ENCODE measurements at places on chromosomes 5 and 9.

GRCh38 chr5:131302506-131302905 is 38.7 kb downstream of the CDC42SE2 start:
- DNase-seq = no peak

DNA sequence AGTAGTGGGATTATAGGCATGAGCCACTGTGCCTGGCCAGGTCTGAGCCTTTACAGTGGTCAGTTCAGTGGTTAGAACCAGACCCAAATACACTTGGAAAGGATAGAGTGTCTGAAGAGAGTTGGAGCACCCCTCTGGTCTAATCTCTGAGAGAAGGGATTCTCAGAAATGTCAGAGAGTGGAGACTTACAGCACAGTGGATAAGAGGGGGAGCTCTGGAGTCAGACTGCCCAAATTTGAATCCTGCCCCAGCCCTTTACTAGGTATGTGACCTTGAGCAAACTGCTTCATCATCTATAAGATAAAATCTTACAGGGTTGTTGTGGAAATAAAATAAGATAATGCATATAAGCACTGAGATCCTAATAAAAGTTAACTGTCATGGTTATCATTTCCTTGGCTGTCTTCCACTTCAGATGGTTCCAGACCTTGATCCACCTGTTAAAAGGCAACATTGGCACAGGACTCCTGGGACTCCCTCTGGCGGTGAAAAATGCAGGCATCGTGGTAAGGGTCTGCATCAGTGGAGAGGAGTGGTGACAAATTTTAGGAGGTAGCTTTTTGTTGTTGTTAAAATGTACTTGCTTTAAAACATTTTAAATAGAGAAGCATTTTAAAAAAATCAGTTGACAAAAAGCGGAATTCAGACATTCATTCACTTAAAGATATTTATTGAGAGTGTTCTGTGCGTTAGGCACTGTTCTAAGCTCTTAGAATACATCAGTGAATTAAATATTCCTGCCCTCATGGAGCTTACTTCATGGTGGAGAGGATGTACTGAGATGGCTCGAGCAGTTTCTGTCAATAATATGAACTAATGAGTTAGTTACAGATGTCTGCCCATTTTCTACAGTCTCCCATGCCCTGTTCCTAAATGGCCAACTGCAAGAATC is 16.0 kb downstream of the SLC36A1 start:
- no peak for DNase-seq

GRCh38 chr5:88670461-88670860 is 212.5 kb downstream of the MEF2C start:
- peak; percentile 10 for DNase-seq

- no peak for DNase-seq
Observed at GRCh38 chr5:167661605-167662004, 629.8 kb upstream of the WWC1 start.

- DNase-seq = no peak
Observed at GRCh38 chr5:58165152-58165551, 294.7 kb downstream of the PLK2 start.

DNA sequence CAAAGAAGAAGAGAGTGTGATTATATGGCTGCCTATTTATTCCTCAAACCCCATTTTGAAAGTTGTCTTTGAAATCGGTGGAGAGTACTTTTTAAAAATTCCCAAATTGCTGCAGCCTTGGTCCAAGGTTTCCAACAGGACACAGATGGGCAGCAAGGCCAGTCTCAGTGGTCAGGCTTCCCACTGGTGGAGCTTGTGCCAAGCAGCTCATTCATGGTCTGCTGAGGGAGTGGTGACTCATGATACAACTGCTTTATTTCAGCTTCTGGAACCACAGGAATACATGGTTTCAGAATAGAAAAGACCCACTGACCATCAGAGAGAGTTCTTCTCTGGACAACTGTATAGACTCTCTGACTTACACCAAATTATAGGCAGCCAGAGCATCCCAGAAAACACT is 673.1 kb upstream of the KLF4 start:
- peak; percentile 88 for DNase-seq

- no peak for DNase-seq
Observed at GRCh38 chr5:32202394-32202793, 28.3 kb upstream of the GOLPH3 start.

GRCh38 chr9:81801190-81801589 is 111.8 kb upstream of the TLE1 start:
- peak; percentile 82 for DNase-seq

DNA sequence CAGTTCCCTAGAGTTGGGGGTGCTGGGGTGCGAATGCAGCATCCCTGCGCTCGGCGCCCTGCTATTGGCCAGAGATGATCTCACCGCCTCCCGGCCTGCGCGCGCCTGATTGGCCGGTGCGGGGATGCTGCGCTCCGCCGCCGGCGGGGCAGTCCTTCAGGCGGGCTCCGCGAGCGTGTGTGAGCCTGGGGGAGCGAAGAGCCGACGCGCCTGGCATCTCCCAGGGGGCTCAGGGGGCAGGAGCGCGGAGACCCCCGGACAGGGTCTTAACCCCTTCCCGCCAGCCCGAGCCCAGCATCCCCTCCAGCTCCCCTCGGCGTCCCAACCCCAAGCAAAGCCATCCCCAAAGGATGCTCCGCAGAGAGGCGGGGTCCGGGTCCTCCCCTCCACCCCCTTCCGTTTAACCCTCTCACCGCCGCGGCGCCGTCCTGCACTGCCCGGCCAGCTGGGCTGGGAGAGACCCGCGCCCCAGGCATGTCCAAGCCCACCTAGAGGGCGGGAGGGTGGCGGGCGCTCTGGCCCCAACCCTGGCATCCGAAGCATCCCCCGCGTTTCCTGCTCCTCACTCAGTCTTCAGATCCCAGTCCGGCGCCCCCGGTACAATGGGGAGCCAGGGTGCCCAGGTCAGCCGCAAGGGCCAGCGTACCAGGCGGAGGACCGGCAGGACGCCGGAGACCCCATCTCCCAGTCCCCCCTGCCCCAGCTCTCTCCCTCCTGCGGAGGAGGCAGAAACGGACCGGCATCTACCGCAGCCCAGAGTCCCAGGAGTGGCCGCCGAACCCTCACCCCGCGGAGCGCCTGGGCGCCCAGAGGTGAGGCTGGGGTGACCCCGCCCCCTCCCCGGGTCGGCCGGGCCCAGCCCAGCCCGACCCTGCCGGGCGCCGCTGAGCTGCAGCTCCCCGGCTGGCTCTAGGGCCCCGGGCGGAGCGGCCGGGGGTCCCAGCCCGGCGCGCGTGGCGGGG is 19.3 kb upstream of the TOR2A start:
- DNase-seq = no peak

- DNase-seq = no peak
Observed at GRCh38 chr9:27059907-27060306, 49.1 kb upstream of the TEK start.

- peak; percentile 76 for DNase-seq
Observed at GRCh38 chr5:167819406-167819805, 472.0 kb upstream of the WWC1 start.

DNA sequence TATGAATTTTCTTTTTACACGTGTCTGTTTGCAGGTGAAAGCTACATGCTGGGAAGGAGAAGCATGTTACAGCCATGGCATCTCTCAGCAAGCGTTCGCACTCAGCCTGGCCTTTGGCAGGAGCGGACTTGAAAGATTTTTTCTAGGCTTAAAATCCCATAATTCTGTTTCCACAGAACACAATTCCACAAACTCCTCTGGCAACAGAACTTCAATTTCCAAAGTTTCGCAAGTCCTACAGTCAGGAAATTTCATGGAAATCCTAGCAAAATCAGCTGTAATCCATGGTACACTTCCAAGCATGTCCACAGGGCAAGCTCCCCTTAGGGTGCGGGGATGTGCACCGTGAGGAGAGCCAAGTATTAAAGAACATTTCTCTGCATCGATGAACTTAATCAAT is 35.9 kb downstream of the SUB1 start:
- DNase-seq = no peak

DNA sequence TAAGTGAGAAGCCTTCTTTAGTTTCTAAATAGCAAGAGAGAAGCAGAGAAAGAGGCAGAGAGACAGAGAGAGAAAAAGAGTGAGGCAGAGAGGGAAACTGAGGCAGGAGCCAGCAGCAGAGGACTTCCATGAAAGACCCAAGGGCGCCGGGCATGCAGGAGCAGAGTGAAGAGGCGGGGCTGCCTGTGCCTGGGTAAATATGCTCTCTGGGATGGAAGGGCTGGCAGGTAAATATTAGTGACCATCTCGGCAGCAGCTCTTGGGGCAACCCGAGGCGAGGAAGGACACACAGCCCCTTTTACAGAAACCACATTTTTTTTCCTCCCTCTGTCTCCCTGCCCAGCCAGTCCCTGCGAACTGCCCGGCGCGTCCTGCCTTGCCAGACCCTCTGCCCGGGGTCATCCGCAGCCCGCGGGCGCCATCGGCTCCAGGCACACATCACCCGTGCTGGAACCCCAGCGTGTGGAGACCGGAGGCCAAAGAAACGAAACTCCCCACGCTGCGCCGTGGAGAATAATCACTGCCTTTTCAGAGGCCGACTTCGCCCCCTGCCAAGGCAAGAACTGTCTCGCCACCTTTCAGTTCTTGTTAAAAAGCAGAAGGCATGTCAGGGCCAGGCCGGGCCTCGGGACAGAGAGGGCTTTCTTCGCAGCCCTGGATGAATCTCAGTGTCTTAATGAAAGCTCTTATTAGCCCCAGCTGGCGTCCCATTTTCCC is 61.3 kb downstream of the BOD1 start:
- DNase-seq = no peak

DNA sequence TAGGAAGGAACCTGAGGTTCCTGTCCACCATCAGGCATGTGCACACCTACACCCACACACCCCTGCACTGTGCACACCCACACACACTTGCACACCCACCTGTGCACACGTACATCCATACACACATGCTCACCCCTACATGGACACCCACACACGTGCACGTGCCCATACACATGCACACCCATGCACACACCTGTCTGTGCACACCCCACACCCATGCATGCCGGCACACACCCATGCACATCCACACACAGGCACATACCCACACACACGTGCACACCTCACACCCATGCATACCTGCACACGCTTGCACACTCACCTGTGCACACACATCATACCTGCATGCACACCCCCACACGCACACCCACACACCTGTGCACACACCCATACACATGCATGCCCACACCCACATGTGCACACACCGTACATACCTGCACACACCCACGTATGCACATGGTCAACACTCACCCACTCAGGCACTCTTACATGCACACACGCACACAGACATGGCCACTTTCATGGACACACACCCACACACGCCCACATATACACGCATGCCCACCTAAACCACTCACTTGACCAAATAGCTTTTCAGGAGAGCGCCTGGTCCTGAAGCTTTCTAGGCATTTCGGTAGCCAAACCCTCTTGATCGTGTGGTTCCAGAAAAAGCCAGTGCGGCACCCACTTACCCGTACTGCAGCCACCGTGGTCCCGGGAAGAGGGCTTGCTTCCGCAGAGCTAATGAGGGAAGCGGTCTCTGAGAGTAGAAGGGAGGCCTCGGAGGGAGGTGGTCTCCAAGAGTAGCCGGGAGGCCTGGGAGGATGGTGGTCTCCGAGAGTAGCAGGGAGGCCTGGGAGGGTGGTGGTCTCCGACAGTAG is 36.7 kb upstream of the CLPTM1L start:
- DNase-seq = no peak

DNA sequence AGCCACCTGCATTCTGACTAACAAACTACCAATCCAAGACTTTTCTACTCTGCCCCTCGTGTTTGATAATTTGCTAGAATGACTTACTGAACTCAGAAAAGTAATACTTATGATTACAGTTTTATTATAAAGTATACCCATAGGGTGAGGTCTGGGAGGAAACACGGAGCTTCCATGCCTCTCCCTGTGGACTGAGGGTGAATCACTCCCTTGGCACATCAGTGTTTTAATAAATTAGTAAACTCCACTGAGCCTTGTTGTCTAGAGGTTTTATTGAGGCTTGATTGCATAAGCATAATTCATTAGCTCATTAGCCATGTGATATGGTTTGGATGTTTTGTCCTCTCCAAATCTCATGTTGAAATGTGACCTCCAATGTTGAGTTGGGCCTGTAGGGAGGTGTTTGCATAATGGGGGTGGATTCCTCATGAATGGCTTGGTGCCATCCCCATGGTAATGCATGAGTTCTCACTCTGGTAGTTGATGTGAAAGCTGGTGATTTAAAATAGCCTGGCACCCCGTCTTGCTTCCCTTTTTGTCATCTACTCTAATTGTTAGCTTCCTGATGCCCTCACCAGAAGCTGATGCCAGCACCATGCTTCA is 233.6 kb upstream of the TRPC7 start:
- DNase-seq = peak; percentile 27

DNA sequence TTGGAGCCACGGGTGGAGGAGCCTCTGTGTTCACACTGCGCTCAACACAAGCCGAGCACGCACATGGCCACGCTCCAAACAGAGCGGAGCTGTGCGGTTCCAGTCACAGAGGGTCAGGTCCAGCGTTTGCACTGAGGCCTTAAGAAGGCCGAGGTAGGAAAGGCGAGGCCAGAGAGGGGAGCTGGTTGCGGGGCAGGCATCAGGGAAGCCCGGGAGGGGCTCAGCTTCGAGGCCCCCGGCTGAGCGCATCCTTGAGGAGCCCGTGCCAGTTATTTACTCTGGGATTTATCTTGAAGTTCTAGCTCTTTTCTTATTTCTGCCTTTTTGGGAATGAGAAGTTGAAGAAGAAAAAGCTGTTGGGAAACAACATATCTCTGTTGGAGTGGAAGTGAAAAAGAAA is 140.8 kb downstream of the IRX1 start:
- no peak for DNase-seq

DNA sequence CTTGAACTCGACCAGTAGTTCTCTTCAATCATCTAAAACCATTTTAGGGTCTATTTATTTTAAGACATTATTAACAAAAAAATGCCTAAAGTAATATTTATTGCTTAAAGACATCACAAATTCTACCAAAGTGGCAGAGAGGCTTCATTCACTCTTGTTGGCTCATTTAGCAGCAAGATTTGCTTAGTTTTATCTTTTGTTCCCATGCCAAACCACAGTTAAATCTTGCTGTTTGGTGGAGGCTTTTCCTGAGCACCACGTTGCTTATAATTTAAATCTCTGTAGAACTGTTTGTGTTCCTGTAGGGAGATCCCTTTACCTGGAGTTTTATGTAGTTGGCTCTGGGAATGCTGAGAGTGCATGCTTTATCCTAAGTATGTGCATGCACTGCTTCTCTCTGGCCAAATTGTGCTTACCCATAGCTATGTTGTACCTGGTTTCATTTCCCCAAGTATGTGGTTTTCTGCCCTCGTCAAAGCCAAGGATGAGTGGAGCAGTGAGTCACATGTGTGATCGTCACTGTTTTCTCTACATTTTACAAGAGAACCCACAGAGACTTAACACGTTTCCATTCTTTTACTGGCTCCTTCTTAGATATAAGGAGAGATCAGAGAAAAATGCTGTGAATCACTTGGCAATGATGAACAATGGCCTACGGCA is 42.1 kb upstream of the MAST4 start:
- peak; percentile 94 for DNase-seq

DNA sequence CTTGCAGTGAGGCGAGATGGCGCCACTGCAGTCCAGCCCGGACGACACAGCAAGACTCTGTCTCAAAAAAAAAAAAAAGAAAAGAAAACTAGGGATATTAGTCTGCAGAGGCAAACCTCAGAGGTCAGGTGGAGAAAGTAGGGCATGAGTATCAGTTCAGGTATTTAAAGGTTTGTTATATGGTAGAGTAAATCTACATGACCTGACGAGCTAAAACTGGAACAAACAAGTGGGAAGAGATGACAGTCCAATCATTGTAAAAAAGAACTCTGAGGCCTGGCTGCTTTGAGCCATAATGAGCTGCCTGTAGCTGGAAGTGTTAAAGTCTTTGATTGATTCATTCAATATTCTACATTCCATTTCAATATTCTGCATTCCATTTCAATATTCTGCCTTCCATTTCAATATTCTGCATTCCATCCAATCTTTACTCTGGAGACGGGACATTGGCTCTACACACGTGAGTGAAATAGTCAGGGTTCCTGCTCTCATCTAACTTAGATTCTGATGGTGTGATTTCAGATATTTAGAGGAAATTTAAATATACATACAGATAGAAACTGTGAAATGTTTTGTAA is 28.9 kb upstream of the GRAMD2B start:
- DNase-seq = peak; percentile 39

Measured in M059J (cell line).